ENCODE measurements at places on chromosomes 5 and 9. TPM values are rescaled to one million over a fixed set of nuclear protein-coding genes. Genes with fewer than 3 reads are reported as not detected.

The CCDC180 gene
- total RNA-seq = 8.2 TPM

DNA sequence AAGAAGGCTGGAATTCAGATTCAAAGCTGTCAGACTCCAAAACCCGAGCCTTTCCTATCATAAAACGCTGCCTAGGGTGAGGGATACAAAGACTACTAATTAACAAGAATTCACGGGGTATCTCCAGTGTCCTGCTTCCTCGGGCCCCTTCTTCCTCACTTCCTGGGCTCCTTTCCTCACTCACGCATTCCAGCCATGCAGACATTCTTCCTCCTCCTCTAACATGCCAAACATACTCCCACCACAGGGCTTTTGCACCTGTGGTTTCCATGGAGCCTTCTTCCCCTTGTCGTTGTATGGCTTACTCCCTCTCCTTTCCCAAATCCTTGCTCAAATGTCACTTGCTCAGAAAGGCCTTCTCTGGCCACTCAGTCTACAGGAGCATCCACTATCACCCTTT is 191.4 kb upstream of the TRIM32 start:
- DNase-seq = no peak
- no peak overlapping the region for H3K27ac ChIP-seq
- no peaks in the 10 kb centered on the region for H3K27me3 ChIP-seq
- H3K36me3 ChIP-seq = no peaks in the 10 kb centered on the region
- H3K4me1 ChIP-seq = 0 out of 2 replicates have a peak, but pooled peaks cover 3% of the 10 kb centered on the region

DNA sequence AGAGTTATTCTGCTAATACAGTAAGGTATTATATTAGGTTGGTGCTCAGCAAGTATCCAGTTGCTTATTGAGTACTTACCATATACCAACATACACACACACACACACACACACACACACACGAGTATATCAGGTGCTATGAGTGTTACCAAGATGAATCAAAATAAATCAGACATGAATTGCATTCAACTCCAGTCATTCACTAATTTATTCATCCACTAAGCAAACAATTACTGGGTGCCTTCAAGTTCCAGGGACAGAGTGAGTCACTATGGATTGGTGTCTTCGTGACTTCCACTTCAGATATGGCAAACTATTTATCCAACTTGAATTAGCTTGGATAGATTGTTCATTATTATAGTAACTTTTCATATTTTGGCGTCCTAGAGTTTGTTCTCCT is 140.7 kb upstream of the SLC44A1 start:
- no peaks in the 10 kb centered on the region for H3K36me3 ChIP-seq
- DNase-seq = no peak
- no peaks in the 10 kb centered on the region for H3K27me3 ChIP-seq
- H3K4me1 ChIP-seq = no peaks in the 10 kb centered on the region
- H3K4me3 ChIP-seq = no peak overlapping the region

DNA sequence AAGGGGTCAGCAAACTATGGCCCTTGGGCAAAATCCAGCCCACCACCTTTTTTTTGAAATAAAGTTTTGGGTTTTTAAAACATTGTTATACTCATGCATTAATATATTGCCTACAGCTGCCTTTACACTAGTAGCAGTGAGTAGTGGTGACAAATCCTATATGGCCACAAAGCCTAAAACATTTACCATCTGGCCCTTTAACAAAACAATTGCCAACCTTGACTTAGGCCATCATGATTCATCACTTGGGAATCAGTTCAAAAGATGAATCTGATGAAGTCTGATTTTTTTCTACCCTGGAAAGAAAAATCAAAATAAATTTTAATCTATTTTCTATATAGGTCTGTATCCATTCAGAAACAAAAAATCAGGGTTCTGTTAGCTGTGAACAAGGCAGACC is 484.9 kb downstream of the BNC2 start:
- no peaks in the 10 kb centered on the region for H3K36me3 ChIP-seq
- no peak overlapping the region for H3K4me3 ChIP-seq
- no peak for DNase-seq
- H3K27me3 ChIP-seq = no peaks in the 10 kb centered on the region
- H3K27ac ChIP-seq = no peak overlapping the region

- H3K36me3 ChIP-seq = no peaks in the 10 kb centered on the region
- no peaks in the 10 kb centered on the region for H3K4me1 ChIP-seq
- H3K27ac ChIP-seq = no peak overlapping the region
- no peak overlapping the region for H3K4me3 ChIP-seq
- DNase-seq = no peak
These were observed 9.1 kb upstream of the DNAJC25 start for GRCh38 chr9:111621895-111622480.

Data from H1 (cell line).